ENCODE measurements at places on chromosomes 6 and 20.
A peak's percentile ranks its signal among the peaks of the same experiment; 100 is the strongest.

GRCh38 chr6:140538926-140539325 lies 1164.5 kb upstream of the CITED2 start:
- DNase-seq = no peak

DNA sequence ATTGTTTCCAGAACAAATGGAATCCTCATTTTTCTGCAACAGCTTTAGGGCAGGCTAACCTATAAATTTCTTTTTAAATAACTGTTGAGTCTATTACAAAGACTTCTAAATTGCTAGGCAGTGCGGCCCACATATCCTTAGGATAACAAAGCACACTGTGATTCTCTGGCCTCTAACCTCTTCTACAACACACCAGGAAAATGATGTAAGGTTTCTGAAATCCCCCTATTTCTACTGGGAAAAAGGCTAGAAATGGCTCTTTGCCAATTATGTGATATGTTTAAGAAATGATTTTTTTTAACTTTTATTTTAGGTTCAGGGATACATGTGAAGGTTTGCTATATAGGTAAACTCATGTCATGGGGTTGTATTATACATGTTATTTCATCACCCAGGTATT lies 17.3 kb upstream of the NT5E start:
- DNase-seq = no peak

DNA sequence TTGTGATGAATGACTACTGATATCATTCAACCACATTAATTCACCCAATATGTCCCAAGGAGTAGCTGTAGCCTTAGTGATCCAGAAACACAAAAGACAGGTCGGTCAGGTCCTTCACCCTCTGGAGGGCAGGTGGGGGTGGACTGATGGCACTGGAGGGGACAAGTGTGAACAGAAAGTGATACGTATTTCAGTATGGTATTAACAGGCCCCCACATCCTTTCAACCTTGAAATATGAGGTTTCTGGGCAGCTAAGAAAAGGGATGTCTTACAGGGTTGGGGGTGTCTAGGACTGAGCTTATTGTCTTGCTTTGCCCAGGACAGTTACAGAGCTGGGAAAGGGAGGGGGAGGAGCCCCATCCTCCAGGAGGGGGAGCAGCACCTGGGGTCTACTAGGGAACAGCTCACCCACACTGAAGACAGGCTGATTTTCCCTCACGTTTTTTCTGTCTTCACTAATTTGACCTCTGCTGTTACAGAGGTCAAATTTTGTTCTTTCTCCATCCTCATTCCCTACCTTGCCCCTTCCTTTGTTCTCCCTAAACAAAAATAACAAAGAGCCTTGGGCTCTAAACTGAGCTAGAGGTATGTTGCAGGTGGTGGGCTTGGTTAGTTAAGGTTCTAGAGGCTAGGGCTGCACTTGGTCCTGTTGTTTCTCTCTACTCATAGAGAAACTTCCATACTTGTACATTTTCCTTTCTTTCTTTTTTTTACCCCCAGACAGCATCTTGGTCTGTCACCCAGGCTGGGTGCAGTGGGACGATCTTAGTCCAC lies 38.0 kb upstream of the EEF1A1 start:
- no peak for DNase-seq

- peak; percentile 89 for DNase-seq
Observed at GRCh38 chr6:31727717-31728671, 1.1 kb downstream of the DDAH2 start.

GRCh38 chr20:53829255-53829723 lies 235.7 kb upstream of the ZNF217 start:
- DNase-seq = no peak

GRCh38 chr6:154824076-154824475 lies 90.9 kb downstream of the SCAF8 start:
- no peak for DNase-seq

GRCh38 chr6:105797983-105798453 lies 288.1 kb upstream of the PRDM1 start:
- no peak for DNase-seq

GRCh38 chr6:169993861-169994481 lies 242.5 kb downstream of the ERMARD start:
- DNase-seq = no peak

GRCh38 chr6:44667226-44667625 lies 279.7 kb downstream of the CDC5L start:
- DNase-seq = no peak

DNA sequence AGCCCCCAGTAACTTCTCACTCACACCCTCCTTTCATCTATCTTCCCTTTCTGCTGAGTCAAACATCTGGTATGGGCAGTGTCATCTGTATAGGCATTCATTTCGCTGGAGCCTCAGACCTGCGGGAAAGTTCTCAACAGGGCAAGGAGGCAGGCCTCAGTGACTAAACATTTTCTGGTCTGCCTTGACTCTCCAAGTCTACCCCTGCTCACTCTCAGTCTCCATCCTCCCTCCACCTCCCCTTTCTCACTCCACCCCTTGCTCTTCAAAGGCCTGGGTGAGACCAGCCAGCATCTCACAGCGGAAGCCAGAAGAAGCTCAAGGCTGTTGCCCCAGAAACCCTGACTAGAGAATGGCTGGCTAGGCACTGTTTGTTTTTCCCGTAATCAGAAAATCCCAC lies 105.0 kb upstream of the BEND6 start:
- no peak for DNase-seq

GRCh38 chr6:71608646-71609045 lies 277.7 kb upstream of the RIMS1 start:
- no peak for DNase-seq

DNA sequence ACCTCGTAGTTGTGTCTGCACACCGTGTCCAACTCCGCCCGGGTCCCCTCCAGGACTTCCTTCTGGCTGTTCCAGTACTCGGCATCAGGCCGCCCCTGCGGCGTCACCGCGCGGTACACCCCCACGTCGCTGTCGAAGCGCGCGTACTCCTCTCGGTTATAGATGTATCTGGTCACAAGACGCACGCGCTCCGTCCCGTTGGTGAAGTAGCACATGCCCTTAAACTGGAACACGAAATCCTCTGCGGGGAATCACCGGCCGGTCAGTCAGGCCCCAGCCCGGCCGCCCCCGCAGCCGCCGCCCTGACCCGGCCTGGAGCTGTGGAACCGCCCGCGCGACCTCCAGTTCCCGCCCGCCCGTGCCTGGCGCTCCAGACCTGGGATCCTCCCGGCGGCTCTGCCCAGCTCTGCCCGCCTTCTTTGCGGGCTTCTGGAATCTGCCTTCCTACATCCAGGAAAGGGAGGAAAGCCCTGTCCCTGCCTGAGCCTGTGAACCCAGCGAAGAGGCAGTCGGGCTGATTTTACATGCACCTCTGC lies 1.6 kb downstream of the HLA-DQB1 start:
- DNase-seq = no peak

Data from AML-193 (cell line).